ENCODE measurements at places on chromosomes 16 and 17.

- DNase-seq: no peak
Observed at GRCh38 chr17:8873801-8874715, 6.6 kb upstream of the PIK3R6 start.

DNA sequence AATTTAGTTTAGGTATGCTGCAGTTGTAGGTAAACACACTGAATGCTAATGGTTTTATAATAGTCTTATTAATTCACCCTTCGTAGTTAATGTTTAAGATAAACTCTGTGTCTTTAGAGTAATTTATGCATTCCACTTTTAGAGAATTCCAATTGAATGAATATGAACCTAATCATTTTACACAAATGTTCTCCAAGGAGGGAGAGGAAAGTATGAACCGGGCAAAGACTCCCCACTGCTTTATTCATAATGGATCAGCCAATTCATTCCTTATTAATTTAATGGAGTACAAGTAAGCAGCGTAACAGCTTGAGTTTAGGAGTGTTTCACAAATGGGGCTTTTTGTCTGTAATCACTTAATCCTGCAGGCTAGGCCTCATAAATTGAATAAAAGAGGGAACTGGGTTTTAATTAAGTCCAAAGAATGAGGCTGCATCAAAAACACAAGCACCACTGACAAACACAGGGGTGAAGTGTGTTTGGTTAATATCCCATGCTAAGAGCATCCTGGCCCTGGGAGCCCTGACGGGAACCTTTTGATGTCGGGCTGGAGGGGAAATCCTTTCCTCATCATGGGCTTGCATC lies 375.7 kb upstream of the DYNLRB2 start:
- no peak for DNase-seq

GRCh38 chr17:64573214-64573613 lies 66.4 kb downstream of the CEP95 start:
- DNase-seq: no peak

DNA sequence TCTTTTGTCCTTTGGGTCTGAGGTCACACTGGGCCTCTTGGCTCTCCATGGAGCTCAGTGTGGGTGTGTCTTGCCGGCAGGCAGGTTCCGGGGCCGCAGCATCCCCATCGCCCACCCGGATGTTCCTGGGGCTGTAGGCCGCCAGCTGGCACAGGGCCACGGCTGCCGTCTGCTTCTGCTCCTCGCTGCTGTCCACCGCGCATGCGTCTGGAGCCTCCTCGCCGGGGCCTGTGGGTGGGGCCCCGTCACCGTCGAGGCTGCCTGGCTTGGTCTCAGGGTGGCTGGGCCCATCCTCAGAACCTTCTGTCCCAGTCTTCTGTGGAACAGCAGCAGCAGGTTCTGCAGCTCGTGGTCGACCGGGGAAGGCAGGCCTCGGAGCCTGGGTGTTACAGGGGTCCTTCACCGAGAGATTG lies 9.6 kb downstream of the ZNF750 start:
- no peak for DNase-seq

DNA sequence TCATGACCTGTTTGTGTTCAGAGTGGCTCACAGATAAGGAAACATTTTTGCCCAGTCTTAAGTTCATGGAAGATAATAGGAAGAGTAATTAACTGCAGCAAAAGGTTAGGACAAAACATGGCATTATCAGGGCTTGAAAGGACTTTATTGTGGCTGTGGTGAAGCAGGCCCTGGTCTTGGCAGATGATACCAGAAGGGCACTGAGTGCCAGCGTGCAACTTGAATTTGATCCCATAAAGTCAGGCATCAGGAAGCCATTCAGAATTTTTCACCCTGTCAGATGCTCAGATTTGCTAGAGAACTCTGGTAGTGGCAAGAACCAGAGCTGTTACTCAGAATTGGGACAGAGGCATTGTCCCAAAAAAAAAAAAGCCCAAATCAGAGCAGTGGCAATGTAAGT lies 11.2 kb upstream of the COG7 start:
- no peak for DNase-seq

GRCh38 chr16:66849021-66849420 lies 4.8 kb downstream of the CA7 start:
- DNase-seq: no peak

DNA sequence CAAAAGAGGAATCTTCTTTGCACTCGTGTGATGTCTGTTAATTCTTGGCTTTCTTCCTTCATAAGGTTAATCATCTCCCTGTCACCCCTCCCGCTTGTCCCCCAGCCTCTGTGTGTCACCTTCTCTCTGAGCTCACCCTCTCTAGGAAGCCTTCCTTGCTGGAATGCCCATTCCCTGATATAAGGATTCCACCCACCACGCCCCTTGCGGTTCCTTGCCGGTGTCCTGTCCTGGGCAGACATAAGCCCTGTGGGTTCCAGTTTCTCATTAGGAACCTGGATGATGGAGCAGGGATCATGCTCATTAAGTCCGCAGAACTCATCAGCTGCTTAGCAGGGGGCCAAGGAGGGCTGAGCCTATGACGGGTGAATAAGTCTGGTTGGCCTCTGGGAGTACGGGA lies 559.3 kb downstream of the MAF start:
- no peak for DNase-seq

DNA sequence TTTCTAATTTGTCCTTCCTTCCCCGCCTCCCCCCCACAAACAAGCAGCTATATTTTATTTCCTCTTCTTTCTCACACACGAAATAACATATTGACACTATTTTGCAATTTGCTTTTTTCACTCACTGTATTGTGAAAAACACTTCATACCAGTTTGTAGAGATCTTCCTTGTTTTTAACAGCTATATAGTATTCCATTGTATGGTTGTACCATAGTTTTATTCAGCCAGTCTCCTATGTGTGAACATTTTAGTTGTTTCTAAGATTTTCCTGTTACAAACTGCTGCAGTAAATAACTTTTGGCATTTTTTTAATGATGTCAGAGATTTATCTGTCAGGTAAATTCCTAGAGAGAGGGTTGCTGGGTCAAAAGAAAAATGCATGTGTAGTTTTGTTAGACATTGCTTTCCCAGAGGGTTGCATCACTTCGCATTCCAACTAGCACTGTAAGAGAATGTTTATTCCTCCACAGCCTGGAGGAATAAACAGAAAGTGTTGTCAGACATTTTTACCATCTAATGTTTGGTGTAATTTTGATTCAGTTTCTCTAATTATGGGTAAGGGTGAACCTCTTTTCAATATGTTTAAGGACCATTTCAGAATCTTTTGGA lies 101.2 kb downstream of the MRTFB start:
- no peak for DNase-seq

DNA sequence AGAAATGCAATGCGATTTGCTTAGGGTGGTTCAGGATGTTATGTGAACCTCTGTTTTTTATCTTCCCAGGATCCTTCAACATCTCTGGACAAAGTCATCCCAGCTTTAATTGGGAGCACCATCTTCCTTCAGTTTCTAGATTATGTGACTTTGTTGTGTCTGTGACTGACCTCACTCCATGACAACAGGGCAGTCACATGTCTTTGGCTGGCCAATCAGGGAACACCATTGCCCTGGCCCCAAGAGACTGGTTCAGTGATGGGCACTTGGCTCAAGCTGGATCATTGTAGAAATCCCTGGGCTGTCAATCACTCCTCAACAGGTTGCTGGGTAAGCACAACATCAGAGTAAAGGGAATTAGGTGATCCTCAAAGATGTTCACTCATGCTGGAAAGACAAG lies 499.7 kb downstream of the XYLT1 start:
- no peak for DNase-seq

DNA sequence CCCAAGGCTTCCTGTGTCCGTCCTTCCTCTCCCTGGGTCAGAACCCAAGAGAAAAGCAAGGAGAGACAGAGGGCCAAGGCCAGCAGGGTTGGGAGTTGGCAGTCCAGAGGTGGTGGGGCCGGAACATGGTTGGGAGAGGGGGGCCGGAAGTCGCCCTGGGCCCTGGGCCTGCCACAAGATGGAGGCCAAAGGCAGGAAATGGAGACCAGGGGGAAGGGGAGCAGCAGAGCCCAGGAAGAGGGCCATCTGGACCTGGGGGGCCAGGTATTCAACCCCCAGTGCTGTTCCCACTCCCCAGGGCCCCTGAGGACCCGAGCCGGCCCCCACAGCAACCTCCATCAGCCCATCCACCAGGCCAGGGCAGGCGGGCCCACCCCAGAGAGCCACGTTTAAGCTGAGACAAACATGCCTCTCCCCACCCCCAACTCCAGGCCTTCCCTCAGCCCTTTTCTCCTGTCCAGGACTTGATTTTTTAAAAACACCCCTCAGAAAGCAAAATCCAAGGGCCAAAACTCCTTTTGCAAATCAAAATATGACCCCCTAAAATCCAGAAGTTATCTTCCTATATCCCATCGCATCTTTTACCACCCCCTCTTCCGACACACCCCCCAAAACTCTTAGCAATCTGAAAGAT lies 4.4 kb upstream of the BCL6B start:
- DNase-seq: no peak

- DNase-seq: no peak
Observed at GRCh38 chr17:63960006-63960405, 12.7 kb downstream of the SCN4A start.

- peak; percentile 83 for DNase-seq
Observed at GRCh38 chr17:74457146-74457819, 9.2 kb upstream of the CD300A start.

DNA sequence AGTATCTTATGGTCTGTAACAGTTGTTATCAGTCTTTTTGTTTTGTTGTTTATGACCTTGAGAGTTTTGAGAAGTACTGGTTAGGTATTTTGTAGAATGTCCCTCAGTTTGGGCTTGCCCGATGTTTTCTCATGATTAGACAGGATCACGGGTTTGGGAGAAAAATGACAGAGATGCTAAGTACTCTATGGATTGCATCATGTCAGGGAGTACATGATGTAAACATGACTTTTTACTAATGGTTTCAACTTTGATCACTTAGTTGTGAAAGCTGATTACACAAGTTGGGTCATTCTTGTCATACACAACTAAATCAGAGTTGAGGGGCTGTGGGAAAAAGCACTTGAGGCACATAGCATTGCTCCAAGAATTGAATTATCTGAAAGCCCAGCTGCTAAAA lies 94.7 kb upstream of the SIAH1 start:
- no peak for DNase-seq

- DNase-seq: no peak
Observed at GRCh38 chr16:83932955-83933673, 19.9 kb upstream of the OSGIN1 start.

- no peak for DNase-seq
Observed at GRCh38 chr17:9553181-9553580, 22.4 kb downstream of the STX8 start.

- no peak for DNase-seq
Observed at GRCh38 chr16:84832488-84833143, 12.8 kb downstream of the CRISPLD2 start.

GRCh38 chr17:40447806-40448205 lies 4.6 kb downstream of the IGFBP4 start:
- no peak for DNase-seq

- no peak for DNase-seq
Observed at GRCh38 chr17:31815212-31815730, 43.8 kb downstream of the COPRS start.

DNA sequence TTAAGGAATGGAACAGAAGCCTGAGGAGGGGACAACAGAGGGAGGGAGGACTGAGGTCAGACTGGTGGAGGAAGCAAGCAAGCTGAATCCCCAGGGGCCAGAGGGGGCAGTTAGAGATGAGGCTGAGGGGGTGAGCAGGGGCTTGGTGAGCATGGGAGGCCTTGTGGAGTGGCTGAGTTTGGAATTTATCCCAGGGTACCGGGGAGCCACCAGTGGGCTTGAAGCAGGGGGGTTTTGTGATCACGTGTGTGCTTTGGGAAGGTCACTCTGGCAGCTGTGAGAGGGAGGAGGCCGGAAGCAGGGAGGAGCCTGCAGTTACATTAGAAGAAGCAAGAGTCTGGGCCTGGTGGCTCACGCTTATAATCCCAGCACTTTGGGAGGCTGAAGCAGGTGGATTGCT lies 9.8 kb upstream of the CTCF start:
- no peak for DNase-seq

GRCh38 chr16:3484318-3485096 lies 10.8 kb downstream of the C16orf90 start:
- DNase-seq: no peak

DNA sequence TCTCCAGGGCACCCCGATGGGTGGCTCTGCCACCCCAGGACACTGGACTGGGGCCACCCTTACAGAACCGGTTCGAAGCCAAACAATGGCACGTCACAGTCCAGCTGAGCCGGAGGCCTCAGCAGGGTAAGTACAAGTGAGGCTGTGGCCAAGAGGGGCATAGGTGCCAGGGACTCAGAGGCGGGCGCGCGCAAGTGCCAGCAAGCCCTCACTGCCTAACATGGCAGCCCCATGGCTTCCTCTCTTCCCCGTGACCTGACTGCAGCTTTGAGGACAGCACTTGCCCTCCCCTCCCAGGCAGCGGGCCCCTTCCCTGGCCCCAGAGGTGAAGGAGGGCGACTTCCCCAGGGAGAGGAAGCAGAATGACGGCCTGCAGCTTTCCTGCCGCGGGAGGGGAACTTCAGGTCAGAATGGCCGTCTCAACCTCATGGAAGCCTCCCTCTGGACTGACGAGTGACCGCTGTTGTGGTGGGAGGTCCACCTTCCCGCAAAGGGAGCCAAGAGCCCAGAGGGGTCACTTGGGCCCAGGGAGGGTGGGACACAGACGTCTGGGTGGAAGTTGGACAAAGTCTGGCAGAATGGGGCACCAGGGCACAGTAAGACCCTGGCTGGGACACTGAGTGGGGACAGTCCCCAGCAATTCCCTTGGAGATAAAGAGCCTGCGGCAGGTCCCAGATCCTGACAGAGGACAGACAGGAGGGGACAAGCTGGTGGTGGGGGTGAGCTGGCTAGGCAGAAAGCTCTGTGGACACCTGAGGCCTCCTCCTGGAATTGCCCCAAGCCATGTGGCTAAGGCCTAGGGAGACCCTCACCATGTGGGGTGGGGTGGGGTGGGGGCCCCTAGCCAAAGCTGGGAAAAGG lies 52.1 kb upstream of the TOB1 start:
- no peak for DNase-seq

DNA sequence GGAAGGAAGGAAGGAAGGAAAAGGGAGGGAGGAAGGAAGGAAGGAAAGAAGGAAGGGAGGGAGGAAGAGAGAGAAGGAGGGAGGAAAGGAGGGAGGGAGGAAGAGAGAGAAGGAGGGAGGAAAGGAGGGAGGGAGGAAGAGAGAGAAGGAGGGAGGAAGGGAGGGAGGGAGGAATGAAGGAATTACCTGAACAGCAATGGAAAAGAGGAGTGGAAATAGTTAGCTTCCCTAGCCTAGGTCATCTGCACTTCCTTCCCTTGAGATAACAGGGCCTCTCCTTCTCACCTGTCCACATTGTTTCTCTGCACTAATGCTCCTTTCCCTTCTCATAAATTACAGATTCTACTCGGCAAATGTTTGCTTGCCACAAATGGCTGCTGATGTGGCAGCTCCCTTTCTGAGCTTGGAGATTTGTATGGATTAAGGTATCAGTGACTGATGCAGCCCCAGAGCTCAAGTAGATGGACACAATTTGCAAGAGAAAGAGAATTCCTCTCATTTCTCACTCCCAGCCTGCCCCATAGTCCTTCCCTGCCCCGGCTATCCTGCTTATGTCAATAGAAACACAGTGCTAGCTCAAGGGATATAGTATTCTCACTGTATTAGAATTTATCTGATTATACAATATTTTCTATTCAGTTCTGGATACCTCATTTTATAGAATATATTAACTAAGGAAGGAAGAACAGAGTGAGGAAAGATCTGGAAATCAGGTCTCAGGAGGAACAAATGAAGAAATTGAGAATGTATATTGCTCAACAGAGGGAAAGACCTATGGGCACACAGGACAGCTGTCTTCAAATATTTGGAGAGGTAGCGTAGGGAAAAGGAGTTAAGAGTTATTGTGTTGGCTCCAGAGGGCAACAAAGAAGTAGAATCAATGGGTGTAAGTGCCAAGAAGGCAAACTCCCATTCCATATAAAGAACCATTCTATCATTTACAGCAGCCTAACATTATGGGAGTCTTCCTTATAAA lies 14.6 kb downstream of the HOXB1 start:
- no peak for DNase-seq

- no peak for DNase-seq
Observed at GRCh38 chr17:38942696-38943334, 17.4 kb downstream of the LASP1NB start.

Measured in H9 (cell line).